ENCODE measurements at places on chromosomes 7 and 10.

GRCh38 chr7:40889539-40889938, 754.7 kb downstream of the SUGCT start:
- DNase-seq = no peak

- no peak for DNase-seq
Observed at GRCh38 chr7:100122568-100122967, 3.1 kb downstream of the CNPY4 start.

- DNase-seq = no peak
Observed at GRCh38 chr7:82926477-82926876, 236.2 kb downstream of the PCLO start.

DNA sequence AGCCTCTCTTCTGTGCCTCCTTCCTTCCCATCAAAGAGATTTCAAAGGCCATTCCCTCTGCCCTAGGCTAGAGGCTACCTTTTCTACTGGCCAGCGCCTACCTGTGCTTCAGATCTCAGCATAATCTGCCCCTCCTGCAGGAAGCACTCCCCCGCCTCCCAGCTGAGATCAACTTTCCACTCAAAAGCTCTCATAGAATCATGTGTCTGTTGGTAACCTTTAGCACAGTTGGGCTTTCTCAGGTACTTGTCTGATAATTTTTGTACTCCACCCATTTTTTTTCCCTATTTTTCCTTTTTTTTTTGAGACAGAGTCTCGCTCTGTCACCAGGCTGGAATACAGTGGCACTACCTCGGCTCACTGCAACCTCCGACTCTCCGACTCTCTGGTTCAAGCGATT, 231.0 kb upstream of the PRSS58 start:
- no peak for DNase-seq

DNA sequence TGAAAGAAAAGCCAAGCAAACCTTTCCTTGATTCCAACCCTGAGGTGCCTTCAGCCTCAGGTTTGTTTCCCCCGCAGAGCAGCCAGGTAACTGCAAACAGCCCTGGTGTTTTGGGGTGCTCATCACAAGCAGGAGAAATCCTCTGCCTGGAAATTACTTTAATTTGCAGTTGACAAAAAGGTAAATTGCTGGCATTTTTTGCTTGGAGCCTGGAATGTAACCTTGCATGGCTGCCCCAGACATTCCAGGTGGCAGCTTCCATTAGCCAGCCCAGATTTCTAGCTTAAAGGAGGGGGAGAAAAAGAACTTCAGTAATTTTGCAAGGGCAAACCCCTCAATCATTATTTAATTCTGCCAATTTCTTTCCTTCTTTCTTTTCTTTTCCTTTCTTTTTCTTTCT, 194.4 kb downstream of the MYOF start:
- no peak for DNase-seq
